ENCODE measurements at places on chromosomes 6 and 20.
A peak's percentile ranks its signal among the peaks of the same experiment; 100 is the strongest.

DNA sequence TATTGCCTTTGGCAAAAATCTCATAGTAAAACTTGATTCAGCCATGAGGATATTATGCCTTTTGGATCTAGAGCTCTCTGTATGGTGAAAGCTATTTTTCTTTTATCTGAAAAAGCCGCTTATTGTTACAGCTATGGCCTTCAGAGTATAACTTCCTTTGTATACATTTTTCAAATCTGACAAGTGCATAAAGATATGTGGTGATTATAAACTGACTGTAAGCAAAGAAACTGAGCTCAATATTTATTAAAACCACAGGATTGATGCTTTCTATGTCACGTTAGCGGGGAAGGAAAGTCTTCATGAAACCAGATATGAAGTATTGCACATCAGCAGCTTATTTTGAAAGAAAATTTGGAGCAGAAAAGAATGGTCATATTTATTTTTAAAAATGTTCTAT lies 151.8 kb downstream of the THEMIS start:
- DNase-seq, result no peak

GRCh38 chr20:54350415-54350814 lies 125.0 kb upstream of the DOK5 start:
- no peak for DNase-seq

GRCh38 chr6:104325341-104326172 lies 534.2 kb downstream of the HACE1 start:
- DNase-seq, result peak; percentile 33

DNA sequence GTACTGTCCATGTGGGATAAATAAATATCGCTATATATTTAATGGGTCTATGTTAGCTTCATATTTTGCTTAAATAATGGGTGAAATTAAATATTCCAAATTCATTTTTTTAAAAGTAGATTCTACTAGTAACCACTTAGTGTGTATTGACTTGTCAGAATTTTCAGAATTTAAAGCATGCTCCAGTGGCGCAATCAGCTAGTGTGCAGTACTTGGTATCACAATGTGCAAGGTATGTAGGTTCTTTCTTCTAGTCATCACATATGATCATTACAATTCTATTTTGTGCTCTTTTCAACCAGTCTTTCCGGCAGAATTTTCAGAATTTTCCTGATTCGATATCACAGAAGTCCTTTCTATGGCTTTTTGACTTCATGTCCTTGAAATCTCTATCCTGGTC lies 32.6 kb downstream of the PDE7B start:
- DNase-seq, result no peak

DNA sequence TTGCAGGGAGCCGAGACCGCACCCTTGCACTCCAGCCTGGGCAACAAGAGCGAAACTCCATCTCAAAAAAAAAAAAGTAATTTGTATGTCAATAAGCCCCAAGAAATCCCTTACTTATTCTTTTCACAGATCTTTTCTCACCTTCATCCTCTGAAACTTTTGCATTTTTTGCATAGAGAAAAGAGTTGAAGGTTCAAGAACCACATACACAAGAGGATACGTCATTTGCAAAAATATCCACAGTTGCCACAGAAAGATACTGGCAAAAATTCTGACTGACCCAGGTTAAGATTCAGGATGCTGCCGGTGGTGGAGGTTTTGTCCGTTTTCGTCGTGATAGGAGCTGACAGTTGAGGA lies 94.5 kb downstream of the ZMYND8 start:
- no peak for DNase-seq

DNA sequence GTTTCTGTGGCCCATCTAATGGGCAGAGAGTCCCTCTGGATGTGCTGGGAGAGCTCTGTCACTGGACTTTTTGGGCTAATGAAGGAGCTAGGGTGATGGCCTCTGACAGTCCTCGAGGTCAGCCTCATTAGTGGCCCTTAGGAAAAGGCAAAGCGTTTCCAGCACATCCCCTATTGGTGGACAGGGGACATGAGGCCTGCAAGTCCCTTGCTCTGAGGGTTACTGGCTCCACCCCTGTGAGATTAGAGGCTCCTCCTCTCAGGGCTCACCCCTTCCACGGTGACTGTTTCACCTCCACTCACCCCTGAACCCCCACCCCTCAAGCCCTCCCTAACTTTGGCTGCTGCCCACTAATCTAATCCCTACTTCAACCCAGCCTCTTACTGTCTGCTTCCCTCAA lies 12.8 kb upstream of the FANCE start:
- no peak for DNase-seq

GRCh38 chr6:32457054-32457453 lies 17.4 kb downstream of the HLA-DRA start:
- DNase-seq, result no peak

DNA sequence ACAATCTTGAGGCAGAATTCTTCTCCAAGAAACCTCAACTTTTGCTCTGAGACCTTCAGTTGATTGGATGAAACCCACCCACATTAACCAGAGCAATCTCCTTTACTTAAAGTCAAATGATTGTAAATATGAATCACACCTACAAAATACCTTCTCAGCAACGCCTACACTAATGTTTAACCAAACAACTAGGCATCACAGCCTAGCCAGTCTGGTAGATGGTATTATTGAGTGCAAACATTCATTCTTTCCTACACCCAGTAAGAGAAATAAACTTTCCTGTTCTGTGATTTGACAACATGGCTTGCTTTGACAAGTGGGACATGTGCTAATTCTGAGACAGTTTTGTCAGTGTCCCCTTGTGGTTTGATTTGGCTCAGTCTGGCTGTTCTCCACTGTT lies 252.2 kb downstream of the HACE1 start:
- no peak for DNase-seq

DNA sequence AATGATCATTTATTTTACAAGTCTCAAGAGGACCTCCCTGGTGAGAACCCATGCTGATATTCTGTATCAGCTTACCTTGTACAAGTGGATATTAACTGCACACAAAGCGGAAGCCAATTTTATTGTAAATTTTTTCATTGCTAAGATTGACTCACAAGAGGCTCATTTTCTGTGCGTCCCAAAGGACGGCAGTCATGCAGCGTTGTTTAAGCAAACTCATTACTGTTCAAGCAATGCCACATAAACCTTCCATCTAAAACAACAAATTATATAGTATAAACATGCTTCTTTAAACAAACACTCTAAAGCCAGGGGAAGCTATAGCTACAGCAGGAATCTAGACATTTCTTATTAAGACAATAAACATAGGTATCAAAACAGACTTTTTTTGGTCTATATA lies 575.3 kb downstream of the FRK start:
- peak; percentile 50 for DNase-seq

DNA sequence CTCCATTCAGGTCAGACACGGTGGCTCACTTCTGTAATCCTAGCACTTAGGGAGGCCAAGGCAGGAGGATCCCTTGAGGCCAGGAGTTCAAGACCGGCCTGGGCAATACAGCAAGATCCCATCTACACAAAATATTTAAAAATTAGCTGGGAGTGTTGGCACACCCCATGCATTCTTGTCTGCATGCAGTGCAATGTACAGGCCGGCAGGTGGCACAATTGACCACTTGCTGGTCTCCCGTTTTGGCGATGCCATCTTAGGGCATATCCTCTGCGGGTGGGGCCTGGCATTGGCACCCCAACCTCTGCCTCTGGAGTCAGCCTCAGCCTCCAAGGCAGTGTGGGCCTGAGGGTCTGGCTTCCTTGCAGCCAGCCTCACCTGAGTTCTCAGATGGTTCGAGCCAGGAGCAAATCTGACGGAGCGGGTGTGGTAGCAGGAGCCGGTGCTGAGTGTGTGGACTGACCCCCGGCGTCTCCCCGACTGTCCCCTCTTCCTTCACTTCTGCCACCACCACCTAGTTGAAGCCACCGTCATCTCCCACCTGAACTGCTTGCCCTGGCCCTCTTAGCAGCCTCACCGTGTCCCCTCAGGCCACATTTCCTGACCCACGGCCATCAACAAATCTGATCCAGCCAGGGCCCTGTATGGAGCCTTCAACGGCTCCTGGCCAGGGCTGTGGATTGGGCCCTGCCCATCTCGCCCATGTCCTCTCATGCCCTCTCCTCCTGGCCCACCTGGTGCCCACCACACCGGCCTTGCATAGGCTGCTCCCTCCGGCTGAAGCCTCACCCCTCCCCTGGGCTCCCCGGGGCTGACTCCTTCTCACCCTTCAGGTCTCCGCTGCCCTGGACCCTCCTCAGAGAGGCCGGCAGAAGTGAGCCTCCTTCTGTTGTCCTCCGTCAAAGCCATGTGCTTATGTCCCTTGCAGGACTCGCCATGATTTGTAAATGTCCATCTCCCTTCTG lies 44.0 kb downstream of the EFCAB8 start:
- DNase-seq, result peak; percentile 42

DNA sequence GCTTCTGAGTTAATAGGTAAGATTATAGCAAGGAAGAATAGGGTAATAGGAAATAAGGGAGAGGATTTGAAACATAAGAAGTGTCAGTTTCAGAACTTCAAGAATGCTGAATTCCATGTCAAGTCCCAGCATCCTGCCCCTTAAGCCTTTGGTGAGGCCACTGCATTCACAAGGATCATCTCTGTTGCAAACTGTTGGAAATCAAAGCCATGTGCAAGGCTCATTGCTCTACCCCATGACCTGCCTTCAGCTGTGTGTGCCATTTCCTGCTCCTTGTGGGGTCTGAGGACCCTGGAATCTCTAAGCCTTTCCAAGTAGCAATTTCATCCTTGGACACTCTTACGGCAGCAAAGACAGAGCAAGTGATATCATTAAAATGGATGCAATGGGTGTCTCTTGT lies 203.0 kb downstream of the CDC5L start:
- DNase-seq, result no peak

- DNase-seq, result no peak
Observed at GRCh38 chr6:14703586-14703985, 542.3 kb upstream of the JARID2 start.

DNA sequence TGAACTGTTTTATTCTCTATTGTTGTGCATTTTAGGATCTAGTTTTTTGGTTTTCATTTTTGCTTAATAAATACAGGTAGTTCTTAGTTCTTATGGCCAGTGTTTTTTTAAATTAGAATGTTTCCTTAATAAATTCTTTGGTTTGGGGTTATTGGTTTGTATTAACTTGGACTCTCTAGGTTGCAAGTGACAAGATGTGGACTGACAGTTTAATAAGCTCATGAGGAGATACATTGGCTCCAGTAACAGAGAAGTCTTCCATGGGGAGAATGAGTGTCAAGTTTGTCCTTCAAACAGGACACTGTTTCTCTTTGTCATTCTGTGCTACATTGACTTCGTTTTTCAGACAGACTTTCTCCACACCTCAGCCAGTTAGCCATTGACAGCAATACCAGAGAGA lies 39.7 kb downstream of the SNX9 start:
- no peak for DNase-seq

DNA sequence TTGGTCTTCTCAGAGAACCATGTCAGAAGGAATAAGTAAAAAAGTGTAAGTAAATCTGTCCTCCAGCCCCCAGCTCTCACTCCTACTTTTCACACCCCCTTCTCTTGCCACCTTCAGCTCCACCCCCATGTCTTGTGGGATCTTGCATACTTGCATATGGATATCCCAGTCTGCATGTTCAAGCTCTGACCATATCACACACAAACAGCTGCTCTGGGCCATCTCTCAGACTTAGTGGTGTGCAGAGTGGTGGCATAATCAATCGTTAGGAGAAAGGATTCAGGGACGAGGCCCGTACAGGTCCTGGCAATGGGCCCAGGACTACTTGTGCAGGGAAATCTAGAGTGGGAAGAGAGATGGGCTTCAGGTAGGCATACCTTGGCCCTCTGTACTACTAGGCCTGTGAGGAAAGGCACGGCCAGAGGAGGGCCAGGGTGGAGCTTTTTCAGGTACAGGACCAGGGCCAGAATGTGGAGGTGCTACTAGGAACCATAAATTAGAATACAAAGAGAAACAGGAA lies 112.0 kb upstream of the SGK1 start:
- DNase-seq, result no peak

GRCh38 chr6:127077886-127078285 lies 40.6 kb upstream of the RSPO3 start:
- no peak for DNase-seq

DNA sequence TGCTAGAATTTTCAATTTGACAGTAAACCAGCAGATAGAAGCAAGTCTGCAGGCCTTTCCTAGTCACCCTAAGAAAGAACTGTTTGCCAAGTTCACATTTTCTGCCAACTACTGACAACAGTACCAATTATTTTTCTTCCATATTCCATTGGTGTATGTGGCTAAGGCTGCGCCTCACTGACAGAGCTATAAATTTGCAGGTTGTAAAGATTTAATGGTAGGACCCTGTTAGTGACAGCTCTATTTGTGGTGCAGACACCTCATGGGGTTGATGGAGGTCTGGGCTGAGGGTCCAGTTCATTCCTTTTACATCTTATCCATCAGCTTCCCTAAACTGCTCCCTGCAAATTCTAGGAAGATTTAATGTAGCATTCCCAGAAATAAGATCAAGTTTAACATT lies 228.5 kb downstream of the FRK start:
- no peak for DNase-seq

DNA sequence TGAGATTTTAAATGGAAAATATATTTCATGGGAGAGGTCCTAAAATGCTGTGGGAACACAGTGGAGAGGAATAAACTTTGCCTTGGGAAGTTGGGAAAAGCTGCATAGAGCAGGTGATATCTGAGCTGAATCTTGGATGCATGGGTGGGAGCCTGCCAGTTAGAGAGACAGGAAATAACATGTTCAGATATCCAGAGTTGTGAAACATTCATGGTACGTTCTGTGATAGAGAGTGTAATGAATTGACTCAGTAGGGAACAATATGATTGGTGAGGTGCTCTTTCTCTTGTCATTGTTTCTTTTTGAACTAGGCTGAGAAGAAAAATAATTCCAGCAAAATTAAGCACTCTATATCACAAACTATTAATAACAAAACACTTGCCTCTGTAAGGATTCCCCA lies 72.8 kb downstream of the RPS12 start:
- no peak for DNase-seq

- DNase-seq, result peak; percentile 20
Observed at GRCh38 chr20:33539129-33539528, 49.2 kb downstream of the CBFA2T2 start.

DNA sequence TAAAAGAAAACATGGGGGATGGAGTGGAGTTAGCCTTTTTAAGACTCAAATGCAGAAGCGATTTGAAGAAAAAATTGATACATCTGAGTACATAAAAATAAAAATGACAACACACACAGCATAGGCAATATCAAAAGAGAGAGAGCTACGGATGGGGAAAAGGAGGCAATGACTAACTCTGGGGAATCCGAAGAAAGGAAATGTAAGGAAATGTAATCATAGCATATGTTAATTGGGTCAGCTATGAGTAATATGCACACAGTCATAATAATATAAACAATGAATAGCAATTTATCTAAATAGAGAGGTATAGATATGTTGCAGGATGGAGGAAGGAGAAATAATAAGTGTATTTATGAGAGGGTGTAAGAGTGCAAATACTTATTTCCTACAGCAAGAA lies 83.4 kb downstream of the NOL4L start:
- no peak for DNase-seq

DNA sequence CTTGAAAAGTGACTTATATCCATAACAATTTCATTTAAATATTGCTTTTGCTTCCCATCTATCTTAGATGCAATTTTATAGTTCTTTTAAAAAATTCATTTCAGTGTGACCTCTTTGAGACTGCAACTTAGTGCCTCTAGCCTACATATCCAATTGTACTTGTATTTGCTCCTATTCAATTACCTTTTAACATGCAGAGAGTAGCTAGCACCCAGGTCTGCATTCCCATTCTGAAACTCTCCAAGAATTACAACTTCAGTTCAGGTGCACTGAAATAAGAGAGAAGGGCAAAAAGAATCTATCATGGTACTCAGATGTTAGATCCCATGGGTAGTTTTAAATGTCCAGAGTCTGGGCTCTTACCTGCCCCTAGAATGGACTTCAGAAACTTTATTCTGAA lies 765.4 kb upstream of the SLC35B3 start:
- no peak for DNase-seq
